ENCODE measurements at places on chromosomes 3 and 15.

DNA sequence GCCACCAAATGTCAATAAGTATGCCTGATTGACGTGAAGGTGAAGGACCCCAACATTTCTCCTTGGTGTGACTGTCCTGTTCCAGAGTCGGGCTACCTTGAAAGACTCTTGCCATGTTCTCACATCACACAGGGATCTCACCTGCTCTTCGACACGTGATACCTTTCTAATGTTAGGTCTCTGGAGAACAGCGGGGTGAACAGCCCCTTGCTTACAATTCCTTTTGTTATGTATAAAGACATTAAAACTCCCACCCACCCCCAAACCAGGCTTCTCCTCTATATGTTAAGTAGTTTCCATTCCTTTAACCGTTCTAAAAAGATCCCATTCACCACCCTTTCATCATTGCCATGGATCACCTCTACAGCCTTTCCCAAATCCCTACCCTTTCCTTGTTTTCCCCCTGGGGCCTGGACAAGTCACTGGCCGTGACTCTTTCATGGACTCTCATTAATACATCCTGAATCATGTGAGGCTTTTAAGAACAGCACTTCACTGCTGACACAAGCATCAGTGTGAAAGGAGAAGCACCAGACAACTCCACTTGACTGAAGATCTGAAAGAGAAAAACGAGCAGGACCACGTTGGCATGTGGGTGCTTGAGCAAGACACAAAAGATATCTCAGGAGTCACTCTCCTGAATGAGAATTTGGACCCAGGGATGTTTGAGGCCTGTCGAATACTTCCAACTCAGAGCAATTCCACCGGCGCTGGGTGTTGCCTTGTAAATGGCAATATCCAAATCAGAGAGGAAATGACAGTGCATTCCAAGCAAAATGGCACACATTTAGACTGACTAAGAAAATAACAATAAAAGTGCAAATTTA is 115.0 kb downstream of the FOXP1 start:
- no peak for DNase-seq

GRCh38 chr3:129829640-129830039 is 63.9 kb downstream of the TMCC1 start:
- DNase-seq: peak; percentile 88

- DNase-seq: no peak
These were observed 39.4 kb upstream of the WNT5A start for GRCh38 chr3:55526332-55527030.

GRCh38 chr3:128269006-128269775 is 115.9 kb downstream of the EEFSEC start:
- DNase-seq: no peak

GRCh38 chr3:28575746-28576613 is 227.4 kb upstream of the AZI2 start:
- DNase-seq: no peak

- no peak for DNase-seq
These were observed 58.2 kb upstream of the TP63 start for GRCh38 chr3:189573004-189573403.

- DNase-seq: no peak
These were observed 31.6 kb downstream of the MCF2L2 start for GRCh38 chr3:183396662-183397391.

DNA sequence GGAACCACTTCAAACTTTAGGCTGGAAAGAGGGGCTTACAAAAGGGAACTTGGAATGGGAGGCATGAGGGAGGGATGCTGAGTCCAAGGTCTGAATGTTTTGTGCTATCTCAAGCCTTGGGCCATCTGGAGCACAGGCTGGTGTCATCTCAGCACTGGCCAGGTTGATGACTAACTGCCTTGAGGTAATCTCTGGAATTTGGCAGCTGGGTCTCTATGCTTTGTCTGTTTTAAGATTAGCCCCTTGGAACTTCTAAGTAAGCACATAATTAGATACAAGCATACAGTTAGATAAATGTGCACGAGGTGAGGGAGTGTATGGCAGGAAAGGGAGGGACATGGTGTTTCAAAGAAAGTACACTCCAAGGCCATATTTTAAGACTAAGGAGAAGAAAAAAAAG is 252.4 kb upstream of the CCDC54 start:
- no peak for DNase-seq

- no peak for DNase-seq
These were observed 29.3 kb upstream of the TRAK1 start for GRCh38 chr3:42061713-42062380.

DNA sequence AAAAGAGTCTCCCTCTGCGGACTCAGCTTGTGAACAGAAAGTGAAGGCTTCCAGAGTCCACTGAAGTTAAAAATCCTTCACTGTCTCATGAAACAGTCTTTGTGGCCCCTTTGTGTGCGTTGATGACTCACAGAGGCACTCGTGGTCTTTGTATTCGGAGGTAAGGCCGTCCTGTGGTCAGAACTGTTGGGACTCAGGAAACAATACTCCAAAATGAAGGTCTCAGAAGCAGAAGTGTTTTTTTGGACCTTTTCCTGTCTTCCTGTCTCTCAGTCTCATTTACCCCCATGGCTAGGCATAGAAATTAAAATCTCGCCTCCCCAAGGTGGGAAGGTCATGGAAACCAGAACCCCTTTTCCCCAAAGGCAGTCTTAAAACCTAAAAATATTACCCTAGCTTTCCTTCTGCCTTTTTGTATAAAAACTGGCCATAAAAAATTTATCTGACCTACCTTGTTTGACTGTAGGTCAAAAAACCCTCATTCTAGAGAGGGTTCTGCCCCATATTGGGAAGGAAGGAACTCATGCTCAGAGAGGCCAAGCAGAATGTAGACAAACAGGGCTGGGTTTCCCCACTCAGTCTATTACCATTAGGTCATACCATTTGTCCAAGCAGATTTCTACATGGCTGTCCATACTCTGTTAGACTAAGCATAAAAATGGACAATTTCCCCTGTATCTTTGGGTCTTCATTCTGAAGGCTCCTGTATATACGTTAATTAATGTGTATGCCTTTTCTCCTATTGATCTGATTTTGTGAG is 19.1 kb upstream of the EPB42 start:
- no peak for DNase-seq

GRCh38 chr15:42547918-42548248 is 710 bp downstream of the LRRC57 start:
- no peak for DNase-seq

GRCh38 chr3:50237754-50238548 is 1.9 kb downstream of the GNAI2 start:
- DNase-seq: peak; percentile 90

- DNase-seq: no peak
These were observed 90.0 kb upstream of the ICE2 start for GRCh38 chr15:60568914-60569391.

DNA sequence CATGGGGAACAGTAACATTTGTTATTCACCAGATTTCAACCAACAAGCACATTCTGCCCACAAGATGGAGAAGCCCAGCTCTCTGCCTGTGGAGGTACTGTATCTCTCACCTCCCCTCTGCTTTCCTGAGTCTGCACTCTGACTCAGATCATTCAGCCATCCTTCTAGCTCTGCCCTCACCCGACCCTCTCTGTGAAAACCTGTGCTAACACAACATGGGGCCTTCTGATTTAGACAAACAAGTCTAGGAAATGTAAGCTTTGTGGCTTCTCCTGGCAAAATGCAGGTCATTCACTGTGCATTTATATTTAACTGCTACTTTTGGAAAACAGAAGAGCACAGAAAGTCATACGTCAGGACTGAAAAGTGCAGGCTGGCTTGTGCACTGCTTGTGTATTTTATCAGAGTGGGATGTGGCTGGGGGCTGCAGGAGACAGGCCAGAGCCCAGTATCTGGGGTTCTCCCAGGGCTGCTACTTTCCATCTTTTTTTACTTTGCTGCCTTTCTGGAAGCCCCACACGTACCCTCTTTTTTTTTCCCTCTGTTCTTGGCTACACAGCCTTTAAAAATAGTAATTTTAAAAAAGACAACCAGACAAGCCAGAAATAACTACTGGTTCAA is 50.8 kb downstream of the SUSD5 start:
- no peak for DNase-seq

DNA sequence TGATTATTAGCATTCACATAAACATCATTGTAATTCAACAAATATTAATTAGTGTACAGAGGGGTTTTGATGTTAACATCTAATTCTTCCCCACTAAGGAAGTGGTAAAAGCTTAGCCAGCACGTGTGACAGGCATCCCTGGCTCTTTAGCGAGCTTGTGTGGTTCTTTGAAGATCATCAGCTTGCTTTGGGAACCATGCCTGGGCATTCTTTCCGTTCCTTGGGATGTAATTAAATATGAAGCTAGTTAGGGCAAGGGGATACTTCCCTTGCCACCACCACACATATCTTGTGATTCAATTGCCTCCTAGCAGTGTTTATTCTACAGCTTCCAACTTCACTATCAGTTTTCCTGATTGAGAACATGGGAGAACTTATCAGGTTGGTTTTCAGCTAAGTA is 246.5 kb downstream of the MYRIP start:
- DNase-seq: no peak

DNA sequence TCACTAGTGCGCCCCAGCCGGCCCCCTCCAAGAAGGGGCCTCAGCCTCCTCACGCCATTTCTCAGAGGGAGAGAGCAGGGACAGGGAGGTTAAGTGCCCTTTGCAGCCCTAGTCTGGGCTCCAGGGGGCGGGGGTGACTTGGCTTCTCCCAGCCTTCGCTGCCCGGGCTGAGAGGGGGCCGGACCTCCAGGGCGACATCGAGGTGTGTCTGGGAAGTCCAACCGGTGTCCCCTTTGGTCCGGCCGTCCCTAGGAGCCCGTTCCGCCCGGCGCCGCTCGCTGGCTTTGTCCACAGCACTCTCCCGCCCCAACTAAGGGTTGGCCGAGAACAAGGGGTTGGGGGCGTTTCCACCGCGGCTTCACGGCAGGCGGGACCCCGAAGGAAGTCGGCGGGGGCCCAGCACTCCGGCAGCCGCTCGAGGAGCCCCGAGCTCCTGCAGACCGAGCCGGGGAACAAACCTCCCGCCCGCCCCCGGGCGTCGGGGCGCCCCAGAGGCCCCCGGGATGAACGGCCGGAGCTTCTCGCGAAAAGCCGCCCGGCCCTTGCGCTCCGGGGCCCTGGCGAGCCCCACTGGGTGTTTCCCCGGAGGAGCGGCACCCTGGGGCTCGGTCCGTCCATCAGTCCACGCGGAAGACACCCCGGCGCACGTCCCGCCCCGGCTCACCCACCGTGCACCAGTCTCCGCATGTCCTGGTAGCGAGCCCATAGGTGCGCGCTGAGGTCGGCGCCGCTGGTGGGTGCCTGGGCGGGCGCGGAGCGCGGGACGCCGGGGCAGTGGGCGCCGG is 627 bp downstream of the NT5DC2 start:
- DNase-seq: peak; percentile 40

DNA sequence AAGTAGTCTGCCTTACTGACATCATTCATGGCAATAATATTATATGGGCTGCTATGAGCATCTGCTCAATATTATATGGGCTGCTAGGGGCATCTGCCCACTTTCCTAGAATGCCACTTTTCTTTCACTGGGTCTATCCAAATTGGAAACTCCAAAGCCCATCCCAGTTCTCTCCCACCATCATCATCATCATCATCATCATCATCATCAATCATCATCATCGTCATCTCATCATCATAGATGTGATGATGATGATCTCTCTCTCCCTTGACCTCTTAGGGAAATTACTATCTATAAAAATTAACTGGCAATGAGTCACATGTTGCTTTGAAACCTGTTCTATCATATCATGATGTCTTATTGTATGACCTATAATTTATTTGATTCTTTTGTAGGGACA is 222.0 kb downstream of the TJP1 start:
- no peak for DNase-seq

- no peak for DNase-seq
These were observed 25.5 kb downstream of the RLBP1 start for GRCh38 chr15:89195836-89196235.

DNA sequence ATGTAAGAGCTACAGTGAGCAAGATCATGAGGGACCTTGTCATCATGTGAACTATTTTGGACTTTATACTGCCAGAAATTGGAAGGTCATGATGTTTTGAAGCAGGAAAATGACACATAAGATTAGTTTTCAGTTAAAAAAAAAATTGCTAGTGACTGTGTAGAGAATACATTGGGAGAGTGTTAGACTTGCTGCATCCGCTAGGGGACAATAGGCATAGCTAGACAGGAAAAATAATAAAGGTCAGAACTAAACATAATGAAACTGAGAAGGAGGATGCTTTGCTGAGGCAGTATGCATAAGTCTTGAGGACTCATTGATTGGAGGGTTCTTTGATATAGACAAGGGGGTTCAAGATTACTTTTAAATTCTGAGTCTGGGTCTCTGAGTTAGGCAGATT is 275.8 kb upstream of the KCNH8 start:
- peak; percentile 16 for DNase-seq

- DNase-seq: no peak
These were observed 121.9 kb upstream of the STAC start for GRCh38 chr3:36258421-36258820.

- no peak for DNase-seq
These were observed 151.3 kb downstream of the LPP start for GRCh38 chr3:188305220-188305619.

DNA sequence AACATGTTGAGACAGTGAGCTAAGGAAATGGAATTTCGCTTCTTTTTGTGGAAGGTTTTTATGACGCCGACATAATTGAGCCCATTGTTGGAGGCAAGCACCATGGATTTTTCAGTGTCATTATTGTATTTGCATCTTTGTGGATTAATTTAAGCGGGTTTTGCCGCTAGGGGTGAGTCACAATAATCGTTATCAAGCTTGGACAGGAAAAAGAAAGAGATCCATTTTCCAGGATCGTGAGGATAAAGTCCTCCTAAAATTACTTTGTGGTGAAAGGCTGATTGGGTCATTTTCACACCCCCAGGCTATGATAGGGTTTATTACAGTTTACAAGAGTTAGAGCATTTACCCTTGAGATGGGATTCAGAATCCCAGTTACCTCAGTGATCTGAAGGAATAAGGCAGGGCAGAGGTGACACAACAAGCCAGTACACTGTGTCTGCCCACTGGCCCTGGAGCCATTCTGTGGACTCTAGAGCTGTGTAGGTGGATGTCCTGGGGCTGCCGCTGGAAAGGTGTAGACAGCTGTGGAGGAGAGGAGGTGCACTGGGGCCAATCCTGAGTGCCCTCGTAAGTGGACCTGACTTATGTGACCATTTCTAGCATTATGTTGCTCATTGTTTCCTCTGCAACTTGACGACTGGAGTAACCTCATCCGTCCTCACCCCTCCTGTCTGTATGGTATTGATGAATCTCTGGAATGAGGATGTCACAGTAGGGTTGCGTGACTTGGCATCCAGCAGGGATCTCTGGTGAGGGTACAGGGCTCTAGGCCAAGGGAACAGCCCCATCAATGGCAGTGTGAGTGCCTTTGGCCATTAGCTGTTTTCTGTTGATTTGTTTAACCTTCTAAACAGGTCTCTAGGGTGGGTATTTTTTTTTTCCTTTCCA is 370.1 kb downstream of the LRTM1 start:
- DNase-seq: no peak

GRCh38 chr3:52896613-52897012 is 735 bp downstream of the STIMATE start:
- DNase-seq: no peak

GRCh38 chr3:125375950-125376679 is 990 bp upstream of the ZNF148 start:
- DNase-seq: peak; percentile 61

GRCh38 chr3:123026565-123027291 is 835 bp downstream of the SEMA5B start:
- no peak for DNase-seq

Data from RKO (cell line).